Cerebellar cortex (tissue), 1 donor: ENCODE measurements at places on chromosomes 16 and 17.

DNA sequence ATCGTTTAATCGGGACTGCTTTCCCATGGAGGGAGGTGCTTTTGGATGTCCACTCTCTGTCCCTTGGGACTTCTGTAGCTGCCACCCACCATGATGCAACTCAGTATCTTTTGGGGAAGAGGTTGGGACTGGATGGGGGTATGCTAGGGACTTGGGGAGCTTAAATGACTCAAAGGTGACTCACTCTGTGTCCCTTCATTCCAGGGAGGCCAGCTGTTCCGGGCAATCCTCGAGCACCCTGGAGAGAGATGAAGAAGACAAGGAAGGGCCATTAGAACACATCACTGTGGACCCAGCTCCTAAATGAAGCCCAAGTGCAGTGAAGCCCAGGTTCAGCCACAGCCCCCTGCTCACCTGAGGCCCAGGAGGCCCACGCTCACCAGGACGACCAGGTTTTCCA lies 4.6 kb downstream of the COL1A1 start:
- DNase-seq = no peak

DNA sequence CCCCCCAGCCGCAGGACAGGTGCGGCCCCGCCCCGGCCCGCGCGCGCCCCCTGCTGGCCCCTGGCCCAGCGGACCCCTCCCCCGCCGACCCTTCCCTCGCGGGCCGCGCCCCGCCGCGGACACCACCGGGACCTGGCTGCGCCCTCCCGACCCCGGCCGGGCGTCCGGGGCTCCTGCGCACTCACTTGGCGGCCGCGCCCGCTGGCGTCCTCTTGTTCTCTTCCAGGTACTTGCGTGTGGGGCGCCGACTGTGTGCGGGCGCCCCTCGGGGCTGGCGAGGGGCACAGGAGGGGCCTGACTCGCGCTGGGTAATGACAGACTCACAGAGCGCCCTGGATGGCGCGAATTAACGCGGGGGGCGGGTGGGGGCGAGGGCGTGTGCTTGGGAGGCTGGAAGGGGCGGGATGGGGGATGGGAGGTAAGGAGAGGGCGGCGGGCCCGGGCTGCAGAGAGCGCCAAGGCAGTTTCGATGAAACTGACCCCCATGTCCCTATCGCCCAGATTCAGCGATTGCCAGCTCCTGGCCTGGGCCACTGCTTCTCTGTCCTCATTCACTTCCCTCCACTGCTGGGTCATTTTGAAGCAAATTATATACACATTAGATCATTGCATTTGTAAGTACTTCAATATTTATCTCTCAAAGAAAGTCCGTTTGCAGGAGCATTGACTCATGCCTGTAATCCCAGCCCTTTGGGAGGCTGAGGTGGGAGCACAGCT lies 445 bp upstream of the DBNDD1 start:
- DNase-seq = no peak

DNA sequence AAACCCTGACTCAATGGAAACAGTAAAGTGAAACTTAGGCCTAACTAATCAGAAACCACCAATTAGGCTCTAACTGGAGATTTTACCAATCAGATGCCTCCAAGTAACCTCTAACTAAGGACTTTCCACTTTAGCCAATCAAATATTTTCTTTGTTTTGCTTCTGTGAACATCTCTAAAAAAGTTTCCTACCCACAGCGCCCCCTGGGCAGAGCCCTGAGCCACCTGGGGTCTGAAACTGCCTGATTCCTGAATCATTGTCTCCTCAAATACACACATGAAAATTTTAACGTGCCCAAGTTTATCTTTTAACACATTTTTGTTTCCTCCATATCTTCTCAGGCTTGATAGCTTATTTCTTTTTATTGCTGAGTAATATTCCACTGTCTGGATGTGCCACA lies 19.0 kb downstream of the ADAD2 start:
- DNase-seq = no peak

GRCh38 chr17:44920565-44920940 lies 5.3 kb upstream of the GFAP start:
- peak; percentile 24 for DNase-seq

GRCh38 chr17:82239401-82239925 lies 10.6 kb downstream of the SLC16A3 start:
- no peak for DNase-seq

GRCh38 chr16:22890976-22891375 lies 77.0 kb downstream of the HS3ST2 start:
- no peak for DNase-seq

DNA sequence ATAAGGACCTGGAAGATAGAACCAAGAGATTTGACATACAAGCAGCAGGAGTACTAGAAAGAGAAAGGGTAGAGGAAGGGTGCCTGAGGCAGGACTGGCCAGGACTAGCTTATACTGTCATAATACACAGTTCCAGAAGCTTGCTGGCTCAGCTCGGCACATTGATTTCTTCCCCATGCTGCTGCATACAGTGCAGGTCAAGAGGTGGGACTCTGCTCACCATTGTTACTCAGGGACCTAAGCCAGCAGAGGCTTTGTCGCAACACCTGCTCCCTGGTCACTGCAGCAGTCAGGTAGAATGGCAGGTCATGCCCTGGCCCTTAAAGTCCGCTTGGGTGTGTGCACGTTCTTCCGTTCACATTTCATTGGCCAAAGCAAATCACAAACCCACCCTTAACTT lies 32.8 kb downstream of the LDHD start:
- no peak for DNase-seq

GRCh38 chr17:45677770-45678169 lies 106.3 kb upstream of the CRHR1 start:
- no peak for DNase-seq

DNA sequence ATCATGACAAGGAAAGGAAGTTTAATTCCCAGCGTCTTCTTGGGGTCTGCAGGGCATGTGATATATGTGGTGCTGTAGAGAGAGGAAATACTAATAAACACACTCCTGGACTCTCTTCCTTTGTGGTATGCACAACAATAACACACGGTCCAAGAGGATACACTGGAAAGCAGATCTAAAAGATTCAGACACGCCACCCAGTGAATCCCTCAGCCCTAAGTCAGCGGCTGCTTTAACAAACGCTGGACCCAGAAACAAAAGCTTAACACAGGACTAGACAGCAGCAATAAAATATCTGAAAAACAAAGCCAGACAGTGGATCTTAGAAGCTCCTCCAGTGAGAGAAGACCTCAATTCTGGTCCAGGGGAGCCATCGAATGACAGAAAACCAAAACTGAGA lies 13.1 kb downstream of the CFAP20 start:
- DNase-seq = no peak

GRCh38 chr16:53770641-53771040 lies 66.7 kb downstream of the FTO start:
- no peak for DNase-seq

DNA sequence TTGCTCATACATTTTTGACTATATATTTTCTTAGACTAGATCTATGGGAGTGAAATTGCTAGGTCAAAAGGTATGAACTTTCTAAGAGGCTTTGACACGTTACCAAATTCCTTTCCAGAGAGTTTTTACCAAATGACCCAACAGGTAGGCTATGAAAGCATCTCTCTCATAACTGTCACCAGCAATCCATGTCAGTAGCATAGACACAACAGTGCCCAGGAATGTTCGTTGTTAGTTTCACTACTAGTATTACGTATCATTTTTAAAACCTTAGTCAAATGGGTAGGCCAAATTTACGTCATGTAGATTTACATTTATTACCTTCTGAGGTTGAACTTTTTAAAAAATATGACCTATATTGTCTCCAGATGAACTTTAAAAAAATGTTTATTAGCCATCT lies 66.8 kb downstream of the MARCHF10 start:
- DNase-seq = no peak

DNA sequence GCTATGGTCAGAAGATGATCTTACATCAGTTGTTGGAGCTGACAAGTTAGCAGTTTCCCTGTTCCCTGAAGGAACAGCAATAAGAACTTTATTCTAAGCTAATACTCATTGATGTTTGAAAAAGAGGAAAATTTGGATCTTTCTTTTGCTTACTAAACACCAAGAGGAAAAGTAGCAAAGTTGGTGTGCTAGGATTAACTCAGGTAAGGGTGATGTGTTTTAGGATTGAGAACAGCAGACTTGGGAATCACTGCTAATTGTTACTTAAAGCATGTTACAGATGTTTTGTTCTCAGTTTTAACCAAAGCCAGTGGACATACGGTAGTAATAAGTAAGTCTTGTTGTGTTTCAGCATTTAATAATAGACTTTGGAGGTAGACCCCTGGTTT lies 3.7 kb downstream of the SETD6 start:
- DNase-seq = no peak

DNA sequence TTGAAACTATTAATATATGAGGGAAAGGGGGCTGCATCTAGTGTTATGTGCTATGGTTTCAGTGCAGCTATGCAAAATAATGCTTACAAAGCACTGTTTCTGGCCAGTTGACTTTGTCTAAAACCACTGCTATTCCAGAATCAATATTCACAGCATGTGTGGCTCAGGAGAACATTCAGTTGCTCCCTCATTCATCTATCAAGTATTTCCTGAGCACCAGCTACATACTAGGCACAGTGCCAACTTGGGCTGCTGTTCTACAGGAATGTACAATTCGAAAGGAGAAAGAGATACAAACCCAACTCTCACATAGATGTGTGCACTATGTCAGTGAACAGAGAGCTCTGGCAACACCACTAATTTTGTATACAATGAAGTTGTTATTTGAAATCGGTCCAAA lies 183.0 kb downstream of the PHKB start:
- DNase-seq = no peak

GRCh38 chr16:26983426-26983825 lies 83.3 kb upstream of the C16orf82 start:
- DNase-seq = no peak

GRCh38 chr17:50280068-50280467 lies 5.8 kb downstream of the TMEM92 start:
- DNase-seq = no peak

- DNase-seq = no peak
Observed at GRCh38 chr16:72015124-72015523, 6.6 kb downstream of the DHODH start.

GRCh38 chr16:81502396-81503070 lies 57.9 kb downstream of the CMIP start:
- no peak for DNase-seq

- DNase-seq = peak; percentile 34
Observed at GRCh38 chr16:53502331-53503269, at the start of gene AKTIP. AKTIP (minus strand) TSS chr16:53503209; CDS start chr16:53500259, 2,950 bp downstream.

GRCh38 chr16:83939266-83939855 lies 13.7 kb upstream of the OSGIN1 start:
- DNase-seq = no peak

DNA sequence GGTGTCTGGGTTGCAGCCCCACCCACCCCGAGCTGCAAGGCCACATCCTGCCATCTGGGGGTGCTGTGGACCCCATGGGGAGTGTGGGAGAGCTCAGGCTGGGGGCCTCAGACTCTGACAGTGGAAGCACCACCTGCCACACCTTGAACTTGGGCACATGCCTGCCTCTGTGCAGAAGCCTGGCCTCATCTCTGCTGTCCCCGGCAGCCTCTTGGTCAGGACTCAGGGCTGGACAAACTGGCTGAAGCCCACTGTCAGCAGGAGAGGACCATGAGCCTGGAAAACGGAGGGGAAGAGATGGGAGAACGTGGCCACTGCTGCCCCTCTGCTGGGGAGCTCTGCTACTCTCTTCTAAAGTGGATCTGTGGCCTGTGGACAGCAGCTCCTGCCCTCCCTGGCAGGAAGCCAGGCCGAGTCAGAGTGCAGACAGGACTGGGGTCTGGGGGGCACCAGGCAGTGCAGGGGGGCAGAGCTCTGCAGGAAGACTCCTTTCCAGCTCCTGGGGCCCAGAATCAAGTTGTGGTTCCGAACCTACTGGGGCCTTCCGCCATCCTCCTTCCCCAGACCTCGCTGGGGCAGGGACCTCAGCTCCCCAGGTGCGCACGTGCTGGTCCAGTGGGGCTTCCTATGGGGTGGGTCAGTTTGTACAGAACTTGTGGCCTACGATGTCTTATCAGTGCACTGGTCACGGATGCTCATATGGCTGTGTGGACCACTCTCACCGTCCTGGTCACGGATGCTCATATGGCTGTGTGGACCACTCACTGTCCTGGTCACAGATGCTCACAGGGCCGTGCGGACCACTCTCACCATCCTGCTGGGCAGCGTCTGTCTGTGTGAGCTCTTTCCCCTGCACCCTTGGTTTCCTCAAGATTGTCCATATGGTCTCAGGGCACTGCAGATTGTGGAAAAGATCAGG lies 207.7 kb downstream of the LAT start:
- DNase-seq = no peak

DNA sequence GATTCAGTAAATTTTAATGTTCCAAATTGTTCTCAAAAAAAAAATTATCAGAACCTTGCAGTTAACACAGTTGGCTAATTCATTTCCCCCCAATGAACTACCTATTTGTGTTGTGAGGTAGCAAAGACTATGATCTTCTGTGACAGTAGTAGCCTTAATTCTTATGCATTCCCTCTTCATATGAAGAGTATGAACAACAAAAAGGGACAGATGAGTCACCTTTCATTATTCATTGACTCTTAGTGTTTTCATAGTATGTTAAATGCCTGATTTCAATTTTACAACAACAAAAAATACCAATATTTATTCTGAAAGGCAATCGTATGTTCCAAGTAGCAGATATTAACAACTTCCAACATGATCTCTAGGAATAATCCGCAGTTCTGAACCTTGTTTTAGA lies 3.6 kb upstream of the SLFN11 start:
- no peak for DNase-seq

DNA sequence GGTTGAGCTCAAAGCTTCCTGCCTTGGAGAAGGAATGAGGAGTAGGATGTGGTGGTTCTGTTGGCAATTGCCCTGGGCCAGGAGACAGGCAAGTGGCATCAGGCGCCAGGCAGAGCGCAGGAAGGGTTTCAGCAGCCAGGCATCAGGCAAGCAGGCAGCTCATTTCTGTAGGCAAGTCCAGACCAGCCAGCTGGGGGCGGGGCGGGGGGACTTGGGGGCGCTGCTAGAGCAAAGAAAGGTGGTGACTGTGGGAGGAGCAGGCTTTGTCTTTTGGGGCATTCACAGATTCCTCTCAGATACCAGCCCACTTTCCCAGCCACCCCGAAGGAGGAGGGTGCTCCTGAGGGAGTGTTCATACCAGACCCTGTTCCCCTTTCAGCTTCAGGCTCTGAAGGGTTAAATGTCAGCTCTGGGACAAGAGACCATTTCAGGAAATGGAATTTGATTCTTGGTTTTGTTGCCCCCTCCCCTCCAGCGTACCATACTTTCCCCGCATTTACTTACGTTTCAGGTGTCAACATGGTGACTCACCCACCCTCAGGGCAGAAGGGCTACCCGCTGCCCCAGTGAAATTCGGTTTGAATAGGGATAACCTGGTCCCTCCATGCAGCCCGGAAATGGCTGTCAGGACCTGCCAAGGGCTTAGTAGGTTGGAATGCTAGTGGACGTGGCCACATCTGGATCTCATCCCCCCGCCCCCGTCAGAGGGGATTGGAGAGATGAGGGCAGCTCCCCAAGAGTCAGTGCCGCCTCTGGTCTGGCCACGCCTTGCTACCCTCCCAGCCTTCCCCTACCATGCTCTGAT lies 13.2 kb downstream of the NGFR start:
- DNase-seq = no peak
